Amygdala (tissue), 56 donors: ENCODE measurements at places on chromosomes 1 and 21.

- no peak for DNase-seq
Observed at GRCh38 chr1:203065191-203065590, 20.6 kb downstream of the MYOG start.

DNA sequence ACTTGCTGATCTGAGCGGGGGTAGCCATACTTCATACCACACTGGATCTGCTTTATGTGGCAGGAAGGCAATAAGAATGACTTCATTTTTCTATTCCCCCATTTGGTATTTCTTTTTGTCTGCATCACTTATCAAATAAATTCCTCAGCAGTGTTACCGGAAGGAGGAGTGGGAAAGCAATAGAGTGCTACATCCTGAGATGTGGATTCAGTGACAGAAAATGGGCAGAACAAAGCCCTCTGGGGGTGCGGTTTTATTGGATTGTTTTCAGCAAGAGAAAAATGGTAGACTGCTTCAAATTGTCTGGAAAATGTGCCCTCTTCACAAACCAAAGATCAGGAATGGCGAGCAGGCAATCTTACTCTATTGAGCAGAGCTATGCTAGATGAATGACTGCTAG is 751.9 kb upstream of the NEGR1 start:
- DNase-seq, result no peak

DNA sequence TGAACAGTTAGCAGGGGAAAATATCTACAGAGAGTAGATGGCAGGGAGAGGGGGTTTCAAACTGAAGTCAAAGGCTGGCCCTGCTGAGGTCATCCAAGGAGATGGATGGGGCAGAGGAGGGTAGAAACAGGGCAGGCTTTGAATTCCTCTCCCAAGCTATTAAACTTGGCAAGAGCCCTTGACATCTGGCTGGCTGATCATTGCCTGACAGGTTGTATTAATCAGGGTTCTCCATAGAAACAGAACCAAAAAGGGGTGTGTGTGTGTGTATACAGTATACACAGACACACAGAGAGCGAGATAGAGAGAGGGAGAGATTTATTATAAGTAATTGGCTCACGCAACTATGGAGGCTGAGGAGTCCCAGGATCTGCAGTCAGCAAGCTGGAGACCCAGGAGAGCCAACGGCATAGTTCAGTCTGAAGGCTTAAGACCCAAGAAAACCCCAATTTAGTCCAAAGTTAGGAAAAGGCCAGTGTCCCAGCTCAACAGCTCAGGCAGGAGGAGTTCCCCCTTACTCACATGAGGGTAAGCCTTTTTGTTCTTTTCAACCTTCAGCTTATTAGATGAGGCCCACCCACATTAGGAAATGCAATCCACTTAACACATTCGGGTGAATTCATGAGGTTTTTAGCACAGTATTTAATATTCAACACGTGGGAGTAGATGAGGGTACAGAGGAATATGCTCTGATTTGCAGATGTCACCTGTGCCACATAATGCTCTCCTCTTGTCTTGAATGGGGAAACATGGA is 46.7 kb upstream of the HAO2 start:
- DNase-seq, result no peak

GRCh38 chr1:150572918-150573647 is 6.3 kb downstream of the MCL1 start:
- no peak for DNase-seq
